ENCODE measurements at places on chromosomes 7 and 10. TPM values are rescaled to one million over a fixed set of nuclear protein-coding genes. Genes with fewer than 3 reads are reported as not detected.

DNA sequence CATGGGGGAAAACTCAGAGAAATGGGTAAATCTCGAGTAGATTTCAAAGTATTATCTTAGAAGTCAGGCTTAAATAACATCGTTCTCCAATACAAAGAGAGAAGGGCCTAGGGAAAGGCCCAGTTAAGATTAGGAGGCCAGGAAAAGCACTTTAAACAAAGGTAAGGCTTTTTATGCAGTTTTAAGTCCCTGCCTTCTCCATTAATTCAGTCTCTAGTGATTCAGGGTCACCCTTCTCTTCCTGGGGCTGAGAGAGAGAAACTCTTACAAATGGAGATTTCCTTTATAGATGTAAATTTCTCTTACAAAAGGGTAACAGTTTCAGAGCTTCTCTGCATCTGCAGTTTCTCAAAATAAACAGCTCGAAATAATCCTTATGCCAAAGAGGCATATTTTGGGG lies 179.3 kb downstream of the HECW1 start:
- no peak for DNase-seq

DNA sequence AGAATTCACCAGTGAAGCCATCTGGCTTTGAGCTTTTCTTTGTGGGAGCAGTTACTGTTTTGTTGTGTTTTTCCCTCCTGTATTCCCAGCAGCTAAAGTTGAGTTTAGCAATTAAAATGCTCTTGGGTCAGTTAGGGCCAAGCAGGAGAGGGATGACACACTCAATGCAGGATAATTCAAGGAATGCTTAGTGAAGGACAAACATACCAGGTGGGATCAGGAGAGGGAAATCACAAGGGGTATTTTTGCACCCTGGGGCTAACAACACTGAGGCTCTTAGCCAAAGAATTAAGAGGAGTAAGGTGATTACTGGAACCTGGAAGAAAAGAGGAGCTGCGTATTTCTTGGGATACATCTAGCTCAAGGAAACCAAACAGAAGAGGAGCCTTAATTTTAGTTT lies 82.4 kb upstream of the KCND2 start:
- no peak for DNase-seq

- no peak for DNase-seq
Measured at GRCh38 chr10:69385454-69386350, 31.0 kb downstream of the TACR2 start.

- DNase-seq: no peak
Measured at GRCh38 chr7:14069961-14070360, 80.5 kb upstream of the ETV1 start.

- DNase-seq: no peak
Measured at GRCh38 chr7:56097700-56098099, 4.9 kb upstream of the PHKG1 start.

- DNase-seq: no peak
Measured at GRCh38 chr7:102065226-102065625, 221.4 kb upstream of the SH2B2 start.

- no peak for DNase-seq
Measured at GRCh38 chr7:80630608-80631405, 7.6 kb upstream of the CD36 start.

- peak; percentile 90 for DNase-seq
Measured at GRCh38 chr7:65373608-65374351, at the start of gene ZNF92. Gene ZNF92, plus strand, starts transcription at chr7:65373855. Its CDS starts 143 bp downstream, at chr7:65373998.

- DNase-seq: no peak
Measured at GRCh38 chr10:57119684-57120083, 758.6 kb upstream of the ZWINT start.

KAZALD1 gene
- 0.12 TPM for total RNA-seq

PILRA gene
- total RNA-seq: 2.5 TPM

HTR5A gene
- total RNA-seq: not detected

NYAP1 gene
- 2.5 TPM for total RNA-seq
